H9 (cell line): ENCODE measurements at places on chromosomes 6 and 20.

DNA sequence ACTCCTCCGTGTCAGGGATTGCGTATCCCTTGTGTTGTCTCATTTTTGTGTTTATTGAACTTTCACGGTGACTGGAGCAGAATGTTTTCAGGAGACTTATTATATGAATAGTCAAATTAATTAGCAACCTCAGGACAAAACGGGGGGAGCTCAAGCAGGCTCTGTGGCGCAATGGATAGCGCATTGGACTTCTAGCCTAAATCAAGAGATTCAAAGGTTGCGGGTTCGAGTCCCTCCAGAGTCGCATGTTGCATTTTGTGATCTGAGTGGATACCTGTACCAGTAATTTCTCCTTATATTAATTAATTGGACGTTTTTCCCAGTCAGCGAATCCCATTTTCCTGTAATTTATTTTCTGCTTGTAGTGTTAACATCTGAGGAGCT lies 89.1 kb upstream of the ZNF184 start:
- DNase-seq = no peak

GRCh38 chr20:50996901-50997865 lies 25.7 kb downstream of the KCNG1 start:
- no peak for DNase-seq

- DNase-seq = no peak
Observed at GRCh38 chr6:54719131-54719530, 127.4 kb upstream of the FAM83B start.

DNA sequence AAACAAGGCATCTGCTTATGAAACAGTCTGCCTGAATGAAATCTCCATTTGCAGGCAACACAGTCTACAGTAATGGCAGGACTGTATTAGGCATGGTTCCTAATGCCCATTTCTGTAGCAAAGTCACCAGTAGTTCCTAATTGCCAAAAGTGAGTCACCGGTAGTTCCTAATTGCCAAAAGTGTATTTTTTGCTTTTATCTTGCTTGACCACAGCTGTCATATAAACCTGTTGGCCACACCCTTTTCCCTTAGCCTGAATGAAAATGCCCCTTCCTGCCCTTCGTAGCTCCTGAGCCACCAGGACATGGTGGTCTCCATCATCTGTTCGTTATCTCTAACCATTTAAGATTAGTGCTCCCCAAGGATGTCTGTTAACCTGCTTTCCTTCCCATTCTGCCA lies 34.5 kb downstream of the MTHFD1L start:
- no peak for DNase-seq
